CD8-positive, alpha-beta T cell (primary cell): ENCODE measurements at places on chromosomes 11 and 22.

DNA sequence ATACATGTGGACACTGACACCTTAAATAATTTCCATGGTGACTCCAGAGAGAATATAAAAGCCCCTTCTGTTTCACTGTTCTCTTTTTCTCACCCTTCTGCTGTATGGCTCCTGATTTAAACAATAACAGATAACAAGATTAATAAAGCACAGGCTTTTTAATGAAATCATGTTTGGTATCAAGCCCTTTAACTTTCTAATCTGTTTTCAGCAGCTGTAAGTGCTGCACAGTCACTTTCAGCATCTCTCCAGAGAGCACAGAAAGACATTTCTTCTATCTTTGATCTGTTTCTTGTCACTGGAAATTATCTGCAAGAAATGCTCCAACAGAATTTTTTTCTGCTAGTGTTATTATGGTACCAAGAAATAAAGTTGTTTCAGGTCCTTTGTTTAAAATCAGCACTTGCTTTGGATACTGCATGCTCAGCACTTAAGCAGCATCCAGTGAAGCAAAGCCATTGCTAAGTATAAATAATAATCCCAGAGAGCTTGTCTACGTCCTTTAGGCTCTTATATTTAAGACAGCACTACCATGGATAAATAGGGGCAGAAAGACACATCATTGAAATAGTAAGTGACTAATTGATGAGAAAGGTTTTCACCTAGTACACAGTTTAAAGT is 134.2 kb upstream of the CARD18 start:
- no peak for DNase-seq

- no peak for DNase-seq
Measured at GRCh38 chr11:66279092-66279734, 1.2 kb downstream of the CNIH2 start.

GRCh38 chr11:57082125-57082524 is 93.4 kb downstream of the OR5AK2 start:
- DNase-seq, result no peak

GRCh38 chr11:10809373-10810160 is 841 bp upstream of the EIF4G2 start:
- peak; percentile 50 for DNase-seq

DNA sequence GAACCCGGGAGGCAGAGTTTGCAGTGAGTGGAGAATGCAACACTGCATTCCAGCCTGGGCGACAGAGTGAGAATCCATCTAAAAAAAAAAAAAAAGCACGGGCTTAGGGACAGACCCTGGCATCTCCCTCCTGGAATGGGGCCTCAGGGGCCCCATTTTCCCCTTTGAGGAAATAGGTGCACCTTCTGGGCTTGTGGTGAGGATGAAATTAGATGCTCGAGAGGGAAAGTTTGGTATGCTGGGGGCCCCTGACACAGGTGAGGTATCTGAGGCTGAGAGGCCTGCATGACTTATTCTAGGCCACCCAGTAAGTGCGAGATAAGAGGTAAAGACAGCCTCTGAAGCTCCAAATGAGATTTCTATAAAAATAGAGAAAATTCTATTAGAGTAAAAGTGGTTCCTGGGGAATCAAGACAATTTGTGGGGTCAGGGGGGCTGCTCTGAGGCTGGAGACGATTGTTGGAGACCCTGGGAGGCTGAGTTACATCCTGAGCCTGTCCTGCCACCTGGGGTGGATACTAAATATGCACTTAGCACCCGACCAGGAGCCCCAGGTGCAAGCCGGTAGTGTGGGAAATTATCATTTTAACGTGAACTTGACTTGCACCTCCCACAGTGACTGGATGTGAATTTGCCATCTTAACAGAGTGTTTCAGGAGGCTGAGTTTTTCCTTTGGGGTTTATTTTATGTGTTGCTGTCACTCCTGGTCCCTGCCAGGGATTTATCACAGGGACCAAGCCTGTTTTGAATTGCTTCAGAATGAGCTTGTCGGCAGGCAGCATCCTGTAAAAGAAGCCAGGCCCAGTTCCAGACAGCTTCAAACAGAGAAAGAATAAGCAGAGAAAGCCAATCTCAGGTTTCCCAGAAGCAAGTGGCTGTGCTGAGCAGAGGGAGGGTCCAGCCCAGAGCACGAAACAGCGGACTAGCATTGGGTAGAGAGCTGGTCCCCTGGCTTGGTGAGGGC is 48.4 kb upstream of the TSKU start:
- DNase-seq, result no peak
